ENCODE measurements at places on chromosomes 7 and 10. TPM values are rescaled to one million over a fixed set of nuclear protein-coding genes. Genes with fewer than 3 reads are reported as not detected.
A peak's percentile ranks its signal among the peaks of the same experiment; 100 is the strongest.

The ASZ1 gene
- total RNA-seq, result not detected

DNA sequence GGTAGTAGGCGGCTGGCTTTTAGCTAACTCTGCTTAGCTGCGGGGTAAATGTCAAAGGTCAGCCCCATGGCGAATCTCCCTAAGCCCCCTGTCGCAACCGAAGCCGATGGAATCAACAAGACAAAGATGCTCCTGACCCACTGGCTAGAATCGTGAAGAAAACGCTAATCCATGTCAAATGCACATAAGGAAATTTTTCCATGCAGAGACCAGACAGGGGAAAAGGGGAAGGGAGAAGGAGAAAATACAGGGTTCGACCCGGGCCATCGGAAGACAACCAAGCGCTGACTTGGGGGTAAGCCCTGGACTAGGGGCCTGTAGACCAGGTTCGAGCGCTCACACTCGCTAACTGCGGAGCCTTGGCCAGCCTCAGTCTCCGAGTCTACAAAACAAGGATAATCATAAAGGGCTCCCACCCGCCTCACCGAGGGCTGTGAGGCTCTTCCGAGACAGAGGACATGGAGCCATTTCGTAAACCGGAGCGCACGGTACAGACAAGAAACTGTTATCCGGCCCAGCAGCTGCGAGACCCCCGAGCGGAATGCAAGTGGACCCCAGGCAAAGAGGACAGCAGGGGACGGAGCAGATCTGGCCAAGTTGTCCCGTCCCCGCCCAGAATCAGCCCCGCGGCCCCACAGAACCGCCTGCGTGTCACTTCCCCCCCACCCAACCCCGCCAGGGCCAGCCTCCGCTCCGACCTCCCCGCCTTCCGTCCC lies 507 bp downstream of the SAR1A start:
- no peak for DNase-seq

- DNase-seq, result no peak
Observed at GRCh38 chr10:57664815-57665214, 602.9 kb downstream of the IPMK start.

The ABCA13 gene
- 1.1 TPM for total RNA-seq

The TRIM8 gene
- 63.9 TPM for total RNA-seq

DNA sequence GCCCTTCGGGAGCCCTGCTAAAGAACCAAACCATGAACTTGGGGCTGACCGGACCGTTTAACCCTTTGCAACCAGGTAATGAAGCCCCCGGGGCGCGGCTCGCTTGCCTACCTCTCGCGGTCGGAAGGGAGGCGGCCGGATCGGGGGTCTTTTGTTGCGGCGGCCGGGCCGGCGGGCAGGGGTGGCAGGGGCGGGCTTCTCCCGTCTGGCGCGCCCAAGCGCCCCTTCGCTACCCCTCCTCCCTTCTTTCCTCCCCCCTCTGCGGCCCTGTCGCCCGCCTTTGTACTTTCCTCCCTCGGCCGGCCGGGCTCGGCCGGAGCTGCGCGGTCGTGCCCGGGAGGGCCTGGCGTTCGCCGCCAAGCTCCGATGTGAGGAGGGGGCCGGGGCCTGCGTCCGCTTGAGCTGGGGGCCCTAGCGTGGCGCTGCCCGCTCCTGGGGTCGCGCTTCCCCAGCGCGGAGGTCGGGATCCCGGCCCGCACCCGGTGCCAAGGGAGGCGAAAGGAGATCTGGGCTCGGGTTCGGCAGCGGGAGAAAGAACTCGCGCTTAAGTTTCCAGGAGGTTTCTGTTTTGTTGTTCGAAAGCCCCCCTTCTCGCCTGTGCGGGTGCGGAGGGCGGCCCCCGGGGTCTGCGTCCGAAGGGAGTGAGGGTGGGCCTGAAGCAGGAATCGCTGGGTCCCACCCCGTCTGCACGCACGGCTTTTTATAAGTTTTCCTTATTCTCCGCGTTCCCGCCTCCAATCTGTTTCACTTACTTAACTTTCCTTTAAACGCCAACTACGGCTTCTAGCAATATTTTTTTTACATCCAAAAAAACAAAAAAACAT lies 436.8 kb upstream of the GALNT17 start:
- DNase-seq, result peak; percentile 85

- DNase-seq, result no peak
Observed at GRCh38 chr7:139124084-139124914, 14.8 kb upstream of the ZC3HAV1 start.

Data from osteocyte (in vitro differentiated cells).